Activated naive CD8-positive, alpha-beta T cell treated with anti-CD3 and anti-CD28 coated beads for 36 hours (primary cell): ENCODE measurements at places on chromosomes 2 and 18.
A peak's percentile ranks its signal among the peaks of the same experiment; 100 is the strongest.

DNA sequence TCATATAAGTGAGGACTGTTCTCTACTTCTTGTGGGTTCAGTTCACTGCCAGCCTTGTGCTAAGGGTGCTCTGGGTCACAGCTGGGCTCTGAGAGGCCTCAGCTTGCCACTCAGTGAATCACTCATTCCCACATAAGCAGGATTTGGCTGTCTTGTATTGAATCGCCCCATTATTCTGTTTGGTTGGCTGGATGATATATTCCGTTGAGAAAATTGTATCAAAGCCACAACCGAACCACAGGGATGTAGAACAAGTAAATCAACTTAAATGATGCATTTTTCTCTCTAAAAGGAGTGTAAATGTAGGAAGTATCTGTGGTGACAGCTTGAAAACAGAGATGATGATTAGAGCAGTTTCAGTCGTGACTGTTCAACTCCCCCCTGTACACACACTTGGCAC lies 39.6 kb downstream of the TTC39C start:
- DNase-seq, result peak; percentile 50

DNA sequence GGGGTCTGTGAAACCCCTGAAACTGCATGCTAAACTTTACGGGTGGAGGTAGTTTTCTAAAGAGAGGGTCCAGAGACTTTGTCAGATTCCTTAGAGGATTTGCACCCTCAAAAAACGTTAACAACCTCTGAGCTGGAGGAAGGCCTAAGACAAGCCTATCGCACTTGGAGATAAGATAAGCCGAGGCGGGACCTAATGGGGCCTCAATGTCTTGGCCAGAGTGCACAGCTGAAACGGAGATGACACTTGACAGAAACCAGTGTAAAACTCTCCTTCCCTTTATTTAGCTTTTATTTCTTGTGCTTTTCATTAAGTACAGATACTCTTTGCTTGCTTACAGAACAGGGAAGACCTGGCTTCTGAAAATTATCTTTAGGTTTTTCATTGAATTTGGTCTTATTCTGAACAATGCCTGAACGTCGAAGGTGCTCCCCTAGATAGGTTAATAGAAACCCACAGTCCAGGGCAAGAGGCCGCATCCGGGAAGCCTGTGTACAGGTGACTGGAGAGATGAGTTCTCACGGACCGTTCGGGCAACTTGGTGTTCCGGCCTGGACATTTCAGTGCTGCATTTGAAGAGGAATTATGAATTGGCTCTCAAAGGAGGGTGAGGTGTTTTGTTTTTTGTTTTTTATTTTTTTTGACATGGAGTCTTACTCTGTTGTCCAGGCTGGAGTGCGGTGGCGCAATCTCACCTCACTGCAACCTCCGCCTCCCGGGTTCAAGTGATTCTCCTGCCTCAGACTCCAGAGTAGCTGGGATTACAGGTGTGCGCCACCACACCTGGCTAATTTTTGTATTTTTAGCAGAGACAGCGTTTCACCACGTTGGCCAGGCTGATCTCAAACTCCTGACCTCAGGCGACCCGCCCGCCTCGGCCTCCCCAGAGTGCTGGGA lies 49.7 kb downstream of the SH3BP4 start:
- no peak for DNase-seq

DNA sequence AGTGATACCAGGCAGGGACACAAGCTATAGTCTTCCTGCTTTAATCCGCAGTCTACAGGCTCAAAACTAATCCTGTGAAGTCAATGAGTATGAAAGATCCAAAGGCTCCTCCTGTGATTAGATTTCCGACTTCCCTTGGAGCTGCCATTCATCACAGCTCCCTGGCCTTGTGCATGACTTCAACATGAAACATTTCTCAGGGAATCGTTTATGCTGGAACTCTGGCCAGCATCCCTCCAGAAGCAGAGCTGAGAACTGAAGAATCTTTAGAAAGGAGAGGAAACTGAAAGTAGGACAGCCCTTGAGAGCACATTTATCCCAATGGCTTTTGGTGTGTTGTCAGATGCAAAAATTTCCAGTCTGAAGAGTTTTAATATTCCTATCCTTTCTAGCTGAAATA lies 84.3 kb upstream of the SESTD1 start:
- DNase-seq, result no peak

GRCh38 chr18:45320724-45321123 lies 294.6 kb upstream of the SLC14A2 start:
- DNase-seq, result no peak

GRCh38 chr2:29281086-29281915 lies 166.1 kb downstream of the CLIP4 start:
- no peak for DNase-seq

DNA sequence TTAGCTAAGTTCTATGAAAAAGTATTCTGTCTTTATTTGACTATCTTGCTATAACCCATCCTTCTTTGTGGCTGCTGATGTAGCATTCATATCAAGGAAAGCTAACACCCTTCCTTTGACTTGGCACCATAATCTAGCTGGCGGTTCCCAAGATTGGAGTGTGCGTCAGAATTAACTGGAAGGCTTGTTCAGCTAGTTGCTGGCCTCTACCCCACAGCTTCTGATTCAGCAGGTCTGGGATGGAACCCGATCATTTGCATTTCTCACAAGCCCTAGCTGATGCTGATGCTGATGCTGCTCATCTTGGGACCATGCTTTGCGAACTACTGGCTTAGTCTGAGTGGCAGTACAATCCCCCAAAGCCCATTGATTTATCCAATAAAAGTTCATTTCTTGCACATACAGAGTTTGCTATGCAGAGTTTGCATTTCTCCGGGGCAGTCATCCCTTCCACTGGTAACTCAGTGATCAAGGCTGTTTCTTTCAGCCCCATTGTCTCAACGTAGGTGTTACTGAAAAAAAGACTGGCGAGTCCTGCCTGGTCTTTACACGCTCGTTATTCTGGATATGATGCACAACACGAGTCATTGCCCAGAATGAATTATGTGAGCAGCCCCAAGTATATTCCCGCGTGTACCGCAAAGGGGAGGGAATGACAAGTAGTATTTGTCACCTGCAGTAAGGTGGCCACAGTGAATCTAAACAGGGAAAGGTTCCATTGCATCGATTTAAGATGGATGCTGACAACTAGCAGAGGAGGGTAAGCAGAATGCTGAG lies 96.5 kb downstream of the ZNF532 start:
- DNase-seq, result no peak

DNA sequence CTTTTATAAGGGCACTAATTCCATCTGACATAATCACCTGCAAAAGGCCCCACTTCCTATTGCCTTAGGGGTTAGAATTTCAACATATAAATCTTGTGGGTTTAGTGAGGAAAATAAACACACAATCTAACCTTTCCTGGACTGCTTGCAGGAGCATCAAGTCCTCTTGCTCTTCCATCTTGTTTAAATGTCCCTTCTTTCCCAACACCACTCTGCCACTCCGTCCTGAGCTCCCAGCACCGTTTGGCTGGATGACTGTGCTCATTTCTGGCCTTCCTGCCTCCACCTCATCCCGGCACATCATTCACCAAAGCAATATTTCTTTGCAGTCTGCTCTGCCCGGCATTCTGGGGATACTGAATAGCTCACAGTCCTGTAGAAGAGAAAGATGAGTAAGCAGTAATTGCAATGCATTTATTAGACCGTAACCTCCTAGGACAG lies 247.8 kb downstream of the BCL2 start:
- DNase-seq, result no peak
